ENCODE measurements at places on chromosomes 11 and 22.

GRCh38 chr11:110430267-110431050 lies 711 bp downstream of the FDX1 start:
- peak; percentile 18 for DNase-seq

DNA sequence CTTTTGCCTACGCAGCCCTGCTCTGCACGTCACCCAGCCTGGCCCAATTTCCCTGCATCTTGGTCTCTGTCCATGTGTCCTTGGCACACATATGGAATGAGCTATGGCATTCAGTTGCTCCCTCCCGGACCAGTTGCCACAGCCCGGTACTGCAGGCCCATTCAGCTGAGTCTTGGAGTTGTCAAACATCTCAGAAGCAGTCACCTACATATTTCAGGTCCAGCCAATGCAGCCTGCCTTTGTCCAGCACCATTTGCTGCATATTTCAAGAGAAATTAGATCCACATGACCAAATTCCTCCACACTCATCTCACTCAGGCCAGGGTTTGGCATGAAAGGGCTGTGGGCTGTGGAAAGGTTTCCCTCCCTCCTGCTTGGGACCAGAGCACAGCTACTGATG lies 76.8 kb downstream of the MN1 start:
- no peak for DNase-seq

DNA sequence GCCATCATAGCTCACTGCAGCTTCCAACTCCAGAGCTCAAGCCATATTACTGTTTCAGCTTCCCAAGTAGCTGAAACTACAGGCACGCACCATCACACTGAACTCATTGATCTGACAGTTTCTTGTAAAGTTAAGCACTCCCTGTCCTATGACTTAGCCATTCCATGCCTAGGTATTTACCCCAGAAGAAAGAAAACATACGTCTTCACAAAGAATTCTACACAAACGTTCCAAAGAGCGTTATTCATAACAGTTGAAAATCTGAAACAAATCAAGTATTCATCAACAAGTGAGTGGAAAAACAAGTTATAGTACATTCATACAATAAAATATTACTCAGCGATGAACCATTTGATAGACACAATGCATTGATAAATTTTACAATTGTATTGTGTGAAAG lies 7.8 kb upstream of the NLRP10 start:
- no peak for DNase-seq

- peak; percentile 53 for DNase-seq
Observed at GRCh38 chr11:30635401-30635989, 49.3 kb upstream of the MPPED2 start.

DNA sequence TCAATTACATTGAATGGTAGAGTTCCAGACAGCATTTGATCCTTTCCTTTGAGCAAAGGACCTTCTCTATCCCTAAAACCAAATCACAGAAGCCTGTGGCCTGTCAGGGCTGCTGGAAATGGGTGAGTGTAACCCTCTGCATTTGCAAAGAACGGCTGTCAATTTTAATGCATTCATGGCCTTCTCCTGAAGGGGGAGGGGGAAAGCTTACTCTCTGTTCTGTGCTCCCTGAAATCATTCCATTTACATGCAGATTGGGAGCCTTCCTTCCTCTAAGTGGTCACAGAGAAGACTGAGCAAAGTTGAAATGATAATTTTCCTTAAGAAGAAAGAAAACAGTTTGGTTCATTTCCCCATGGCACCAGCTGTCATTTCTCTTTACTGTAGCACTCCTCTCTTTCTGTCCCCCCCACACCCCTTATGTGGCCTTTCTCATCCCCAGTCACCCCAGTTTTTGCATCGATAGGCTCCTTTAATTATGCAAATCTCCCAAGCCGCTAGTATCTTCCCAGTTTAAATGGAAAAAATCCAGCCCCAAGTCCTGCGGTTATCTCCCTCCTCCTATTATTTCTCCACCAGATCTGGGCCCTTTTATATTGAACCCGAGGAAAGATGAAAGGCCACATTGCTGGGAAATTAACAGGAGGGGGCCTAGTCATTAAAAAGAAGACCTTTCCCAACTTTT lies 109.4 kb upstream of the KIRREL3 start:
- DNase-seq, result no peak

DNA sequence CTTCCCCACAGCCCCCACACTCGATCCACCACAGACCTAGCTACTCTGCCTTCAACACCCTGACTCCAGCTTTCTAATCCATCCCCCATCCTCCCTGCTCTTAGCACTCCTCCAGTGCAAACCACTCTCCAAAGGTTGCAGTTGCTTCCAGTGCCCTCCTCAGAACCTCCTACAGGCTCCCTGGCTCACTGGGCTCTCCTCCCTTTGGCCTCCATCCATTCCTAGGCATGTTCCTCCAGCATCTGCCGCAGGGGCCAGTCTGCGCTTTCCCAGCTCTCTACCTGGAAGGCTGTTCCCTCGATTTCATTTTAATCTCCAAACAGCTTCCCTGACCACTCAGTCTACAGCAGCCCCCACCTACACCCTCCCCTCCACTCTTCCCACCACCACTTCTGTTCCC lies 133.8 kb downstream of the SPATA19 start:
- no peak for DNase-seq

DNA sequence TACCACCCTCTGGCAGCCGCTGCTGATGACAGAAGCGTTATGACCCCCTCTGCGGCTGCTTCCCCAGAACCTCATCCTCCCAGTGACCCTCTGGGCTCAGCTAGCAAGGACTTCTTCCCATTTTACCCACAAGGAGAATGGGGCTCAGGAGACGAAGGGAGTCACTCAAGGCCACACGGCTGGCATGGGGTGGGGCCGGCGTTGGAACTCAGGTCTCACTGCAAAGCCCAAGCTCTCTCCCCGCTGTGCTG lies 16.8 kb upstream of the SUN2 start:
- no peak for DNase-seq

DNA sequence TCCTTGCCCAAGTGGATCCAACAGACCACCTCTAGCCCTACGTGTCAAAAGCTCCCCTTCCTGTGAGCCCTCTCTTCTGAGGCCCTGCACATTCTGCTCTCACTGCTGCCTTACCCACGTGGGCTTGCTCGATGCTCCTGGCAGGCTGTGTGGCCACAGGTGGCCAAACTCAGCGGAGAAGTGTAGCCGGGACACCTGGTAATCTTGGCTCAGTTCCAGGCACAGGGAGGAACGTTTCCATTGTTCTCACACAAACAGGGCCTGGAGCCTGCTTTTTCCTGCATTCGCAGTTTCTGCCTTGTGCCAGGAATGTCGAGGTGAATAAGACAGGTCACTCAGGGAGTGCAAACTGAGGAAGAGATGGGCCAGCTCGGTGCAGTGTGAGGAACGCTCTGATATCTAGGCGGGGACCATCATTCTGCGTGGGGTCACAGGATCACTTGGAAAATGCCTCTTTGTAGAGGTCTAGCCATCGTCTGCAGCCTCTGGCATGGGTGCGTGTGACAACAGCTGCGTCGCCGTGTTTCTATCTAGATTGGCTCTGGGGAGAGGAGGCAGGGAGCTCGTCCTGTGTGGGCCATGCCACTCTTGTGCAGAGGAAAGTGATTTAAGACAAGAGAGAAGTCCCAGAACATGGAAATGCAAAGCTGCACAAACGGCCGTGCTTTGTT lies 127.6 kb upstream of the PARVA start:
- no peak for DNase-seq

- no peak for DNase-seq
Observed at GRCh38 chr11:86889001-86889341, 66.2 kb downstream of the FZD4 start.

GRCh38 chr11:69115586-69116560 lies 39.9 kb upstream of the SMIM38 start:
- DNase-seq, result no peak

DNA sequence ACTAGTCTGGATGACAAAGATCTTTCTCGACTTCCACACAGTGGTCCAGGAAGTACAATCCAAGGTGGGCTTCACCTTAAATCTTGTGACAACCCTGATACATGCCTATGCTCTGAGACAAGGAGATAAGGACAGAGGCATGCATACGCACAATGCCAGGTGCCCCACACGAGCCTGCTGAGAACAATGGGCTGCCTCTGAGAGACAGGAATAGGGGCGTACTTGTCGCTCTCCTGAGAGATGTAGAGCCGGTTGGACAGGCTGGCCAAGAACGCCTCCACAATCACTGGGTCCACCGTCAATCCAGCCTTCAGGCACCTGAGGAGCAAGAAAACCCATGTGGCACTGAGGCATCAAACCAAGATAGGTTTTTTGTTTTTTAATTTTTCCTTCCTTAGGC lies 25.5 kb downstream of the SERPIND1 start:
- no peak for DNase-seq

DNA sequence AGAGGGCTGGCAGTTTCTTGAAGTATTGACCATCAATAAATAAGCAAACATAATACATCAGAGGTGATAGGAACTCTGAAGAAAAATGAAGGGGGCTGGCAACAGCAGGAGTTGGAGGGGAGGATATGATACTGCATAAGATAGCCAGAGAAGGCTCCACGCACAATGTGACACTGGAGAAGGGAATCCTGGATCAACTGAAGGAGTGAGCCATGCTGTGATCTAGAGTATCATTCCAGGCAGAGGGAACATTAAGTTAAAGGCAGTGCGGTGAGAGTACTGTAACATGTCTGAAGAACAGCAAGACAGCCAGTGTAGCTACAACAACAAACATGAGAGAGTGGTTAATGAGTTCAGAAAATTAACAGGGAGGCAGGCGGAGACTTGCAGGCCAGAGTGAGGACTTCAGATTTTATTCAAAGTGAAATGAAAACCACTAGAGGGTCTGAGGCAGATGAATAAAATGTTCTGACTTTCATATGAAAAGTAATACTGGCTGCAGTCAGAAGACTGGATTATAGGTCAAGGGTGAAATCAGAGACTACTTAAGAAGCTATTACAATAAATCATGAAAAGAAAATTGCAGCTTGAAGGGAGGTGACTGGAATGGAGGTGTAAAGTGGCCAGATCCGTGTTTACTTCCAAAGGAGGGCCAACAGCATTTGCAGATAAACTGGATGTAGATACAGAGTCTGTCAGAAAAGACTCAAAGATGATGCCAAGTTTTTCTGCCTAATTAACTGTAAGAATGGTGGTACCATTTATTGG lies 49.4 kb downstream of the RRAS2 start:
- no peak for DNase-seq

DNA sequence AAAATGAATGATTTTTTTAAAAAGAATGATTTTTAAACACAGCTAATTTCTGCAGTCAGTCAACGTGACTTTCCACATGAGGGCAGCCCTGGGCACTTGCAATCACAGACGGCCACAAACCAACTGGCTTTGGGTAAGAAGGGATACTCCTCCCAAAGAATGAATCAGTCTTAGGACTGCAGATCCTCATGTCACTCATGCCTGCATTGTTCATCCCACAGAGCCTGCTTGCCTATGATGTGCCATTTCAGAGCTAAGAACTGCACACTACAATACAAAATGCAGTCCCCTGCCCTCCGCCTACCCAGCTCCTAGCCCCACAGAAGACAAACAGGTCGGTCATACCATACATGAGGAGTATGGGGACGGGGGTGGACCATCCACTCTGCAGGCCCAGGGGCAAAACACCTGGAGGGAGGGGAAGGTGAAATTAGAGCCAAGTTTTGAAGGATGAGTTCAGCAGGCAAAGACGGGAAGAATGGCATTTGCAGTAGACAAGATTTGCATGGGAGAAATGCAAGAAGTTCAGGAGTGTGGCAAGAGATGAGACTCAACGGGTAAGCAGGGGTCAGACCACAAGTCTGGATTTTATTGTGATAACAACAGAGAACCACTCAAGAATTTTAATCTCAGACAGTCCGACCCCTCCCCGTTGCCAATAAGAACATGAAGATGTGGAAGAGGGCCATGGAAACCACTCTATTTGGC lies 24.7 kb downstream of the PACSIN2 start:
- no peak for DNase-seq

DNA sequence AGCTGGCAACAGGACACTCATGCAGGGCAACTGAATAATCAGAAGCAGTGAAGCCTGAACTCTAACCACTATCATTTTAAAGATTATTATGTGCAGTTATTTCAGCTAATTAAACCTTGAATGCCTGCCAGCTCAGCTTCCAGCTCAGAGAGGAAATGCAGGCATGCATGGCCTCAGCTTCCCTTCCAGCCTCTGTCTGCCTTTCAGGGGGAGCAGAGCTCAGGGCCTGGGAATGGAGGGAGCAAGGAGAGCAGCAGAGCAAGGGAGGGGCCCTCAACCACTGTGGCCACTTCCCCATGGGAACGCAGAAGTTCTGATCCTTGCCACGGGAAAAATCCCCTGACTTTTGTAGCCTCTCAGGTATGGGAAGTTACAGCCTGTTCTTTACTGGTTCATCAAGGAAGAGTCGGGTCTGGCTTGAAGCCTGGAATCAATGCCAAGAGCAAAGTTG lies 32.5 kb upstream of the APLNR start:
- no peak for DNase-seq

DNA sequence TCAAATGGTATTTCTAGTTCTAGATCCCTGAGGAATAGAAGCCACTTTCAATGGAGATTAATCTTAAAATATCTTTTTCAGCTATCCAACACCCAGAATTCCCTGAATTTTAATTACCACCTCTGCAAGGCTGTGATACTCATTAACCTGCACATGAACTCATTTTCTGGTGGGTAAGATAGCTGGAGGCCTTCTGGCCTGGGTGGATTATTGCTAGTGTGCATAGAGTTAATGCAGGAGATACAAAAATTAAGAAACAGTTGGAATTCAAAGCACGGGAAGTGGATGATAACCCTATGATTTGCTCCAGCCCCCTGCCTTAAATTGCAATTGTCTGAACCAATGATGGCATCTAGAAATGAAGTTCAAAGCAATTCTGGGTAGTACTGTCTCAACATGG lies 115.0 kb downstream of the ATG16L2 start:
- no peak for DNase-seq

DNA sequence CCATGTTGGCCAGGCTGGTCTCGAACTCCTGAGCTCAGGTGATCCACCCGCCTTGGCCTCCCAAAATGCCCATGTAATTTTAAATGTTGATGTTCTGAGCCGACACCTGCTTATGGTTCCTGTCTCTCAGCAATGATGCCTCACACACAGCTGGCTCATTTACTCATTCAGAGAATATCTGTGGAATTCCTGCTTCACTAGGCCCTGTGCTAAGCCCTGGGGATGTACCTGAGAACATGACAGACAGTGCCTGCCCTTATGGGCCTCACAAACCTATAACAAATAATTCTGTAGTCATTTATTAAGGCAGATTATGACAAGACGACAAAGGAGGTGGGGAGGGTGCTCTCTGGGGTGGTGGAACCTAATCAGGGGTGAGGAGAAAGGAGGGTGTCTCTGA lies 93.7 kb downstream of the PRR5L start:
- DNase-seq, result no peak

- no peak for DNase-seq
Observed at GRCh38 chr22:27063406-27063805, 406.0 kb downstream of the MIAT start.

GRCh38 chr22:17707526-17707925 lies 66.7 kb downstream of the BID start:
- no peak for DNase-seq

DNA sequence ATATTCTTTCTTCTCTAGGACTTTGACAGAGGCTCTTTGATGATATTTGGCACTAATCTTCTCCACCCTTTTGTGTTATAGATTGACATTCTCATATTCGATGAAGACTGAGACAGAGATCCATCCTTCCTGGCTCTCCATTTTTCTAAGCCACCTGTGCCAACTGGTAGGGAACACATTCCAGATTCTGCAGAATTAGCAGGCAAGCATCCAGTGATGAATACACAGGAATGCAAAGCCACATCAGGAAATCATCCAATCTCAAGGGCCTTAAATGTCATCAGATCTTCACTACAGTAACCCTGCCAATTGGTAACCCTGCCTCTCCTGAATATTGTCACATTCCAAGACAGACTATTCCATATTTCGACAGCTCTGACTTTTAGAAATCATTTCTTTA lies 718.4 kb upstream of the API5 start:
- no peak for DNase-seq

GRCh38 chr11:15816260-15816871 lies 540.0 kb downstream of the SOX6 start:
- DNase-seq, result no peak

All from HEK293T (cell line).